ENCODE measurements at places on chromosomes 4 and X.

- no peak for DNase-seq
These were observed 1415.8 kb downstream of the C4orf33 start for GRCh38 chr4:130511776-130512175.

DNA sequence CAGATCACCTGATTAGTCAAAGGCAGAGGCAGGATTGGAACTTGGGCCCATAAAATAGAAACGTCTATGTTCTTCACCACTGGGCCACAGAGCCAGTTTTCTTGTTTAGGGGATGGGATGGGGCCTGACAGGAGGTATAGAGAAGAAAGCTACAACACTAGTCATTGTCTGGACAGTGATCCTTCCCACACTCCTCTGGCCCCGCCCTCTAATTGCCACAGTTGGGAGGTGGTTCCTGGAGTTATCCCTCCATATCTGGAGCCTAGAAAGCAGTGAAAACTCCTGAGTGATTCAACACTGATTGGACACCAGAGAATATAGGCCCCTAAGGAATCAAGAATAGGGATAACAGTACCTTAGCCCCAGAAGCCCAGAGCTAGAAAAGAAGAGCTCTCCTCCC lies 22.9 kb downstream of the RASL11B start:
- DNase-seq = no peak

- DNase-seq = no peak
These were observed 54.6 kb downstream of the PROM1 start for GRCh38 chr4:16029262-16029661.

GRCh38 chr4:139682741-139683151 lies 17.1 kb downstream of the MGST2 start:
- peak; percentile 35 for DNase-seq

DNA sequence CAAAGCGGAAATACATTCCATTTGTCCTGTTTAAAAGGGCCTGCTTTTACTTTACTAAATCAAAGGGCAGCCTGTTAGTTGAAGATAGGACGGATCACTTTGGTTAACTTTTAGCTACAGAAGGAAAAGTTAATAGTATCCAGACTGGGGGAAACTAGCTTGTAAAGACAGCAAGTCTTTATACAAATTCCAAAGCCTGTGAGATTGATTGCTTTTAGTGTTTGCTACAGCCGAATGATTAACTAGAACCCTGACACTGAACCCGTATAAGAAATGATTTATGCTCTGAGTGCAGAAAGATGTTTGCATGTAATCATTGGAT lies 93.4 kb downstream of the FRAS1 start:
- no peak for DNase-seq

DNA sequence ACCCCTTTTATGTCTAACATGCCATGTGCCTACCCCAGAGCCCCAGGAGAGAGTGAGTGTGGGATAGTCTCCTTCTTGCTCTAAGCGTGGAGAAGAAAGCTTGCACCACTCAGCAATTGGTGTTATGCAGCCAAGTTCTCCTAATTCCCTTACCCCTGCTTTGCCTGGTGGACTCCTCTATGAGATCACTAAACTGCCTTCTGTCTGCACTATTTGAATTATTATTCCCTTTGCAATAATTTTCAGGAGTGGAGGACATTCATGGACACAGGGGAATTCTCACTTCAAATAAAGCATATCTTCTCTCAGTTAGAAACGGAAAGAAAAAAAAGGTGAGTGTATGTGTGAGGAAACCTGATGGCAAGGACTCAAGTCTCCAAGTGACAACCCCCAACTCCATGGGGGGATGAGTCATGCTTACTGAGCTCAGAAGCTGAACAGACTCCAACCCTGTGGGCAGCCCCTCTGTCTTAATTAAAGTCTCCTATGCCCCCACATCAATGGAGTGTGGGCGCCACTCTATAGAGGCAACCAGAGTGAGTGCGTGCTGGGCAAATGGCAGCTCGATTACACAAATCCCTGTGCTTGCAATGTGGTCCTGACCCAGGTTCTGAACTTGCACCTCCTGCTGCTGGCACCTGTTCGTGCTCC lies 381.9 kb downstream of the RAB28 start:
- DNase-seq = no peak

DNA sequence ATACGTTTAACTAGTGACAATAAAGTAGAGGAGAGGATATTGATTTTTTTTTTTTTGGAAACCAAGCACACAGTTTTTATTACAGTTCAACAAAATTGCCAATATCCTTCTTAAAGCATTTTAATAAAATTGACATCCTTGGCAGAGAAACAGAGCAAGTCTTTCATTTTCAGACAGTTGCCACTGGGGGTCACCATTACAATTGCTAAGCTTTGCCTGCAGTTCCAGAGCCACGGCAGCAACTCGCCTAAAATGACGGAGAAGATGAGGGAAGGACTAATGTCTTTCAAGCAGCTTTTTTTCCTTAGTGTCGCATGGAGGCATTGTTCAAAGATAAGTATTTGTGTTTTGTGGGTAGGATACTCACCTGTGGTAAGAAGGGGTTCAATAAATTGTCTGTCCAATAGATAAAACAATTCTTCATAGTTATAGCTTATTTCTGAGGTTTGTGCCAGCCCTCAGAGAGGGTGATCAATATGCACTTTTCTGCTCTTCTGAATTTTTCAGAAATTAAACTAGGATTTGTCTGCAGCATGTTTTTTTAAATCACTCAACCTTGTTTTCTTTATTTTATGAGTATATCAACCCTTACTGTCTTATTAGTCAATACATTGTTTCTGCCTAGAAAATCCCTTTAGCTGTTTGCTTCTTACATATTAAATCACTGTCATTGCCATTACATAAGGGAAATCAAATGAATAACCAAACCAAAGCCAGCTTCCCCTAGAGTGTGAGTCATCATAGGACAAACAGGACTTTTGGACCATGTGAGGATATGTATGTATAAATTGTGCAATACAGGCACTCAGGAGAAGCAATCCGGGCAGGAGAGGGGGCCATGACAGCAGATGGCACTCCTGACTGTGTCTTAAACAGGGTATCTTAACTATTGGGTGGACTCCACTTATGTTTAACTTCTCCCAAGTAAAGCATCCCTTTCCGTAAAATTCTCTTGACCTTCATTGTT lies 508.1 kb upstream of the ARX start:
- peak; percentile 2 for DNase-seq

- DNase-seq = no peak
These were observed 243.1 kb upstream of the GPC4 start for GRCh38 chrX:133658293-133658911.

- no peak for DNase-seq
These were observed 27.4 kb downstream of the SEL1L3 start for GRCh38 chr4:25835384-25835783.

GRCh38 chr4:140018931-140019618 lies 134.9 kb downstream of the MAML3 start:
- DNase-seq = no peak

- no peak for DNase-seq
These were observed 110.3 kb downstream of the HMX1 start for GRCh38 chr4:8761167-8761823.

DNA sequence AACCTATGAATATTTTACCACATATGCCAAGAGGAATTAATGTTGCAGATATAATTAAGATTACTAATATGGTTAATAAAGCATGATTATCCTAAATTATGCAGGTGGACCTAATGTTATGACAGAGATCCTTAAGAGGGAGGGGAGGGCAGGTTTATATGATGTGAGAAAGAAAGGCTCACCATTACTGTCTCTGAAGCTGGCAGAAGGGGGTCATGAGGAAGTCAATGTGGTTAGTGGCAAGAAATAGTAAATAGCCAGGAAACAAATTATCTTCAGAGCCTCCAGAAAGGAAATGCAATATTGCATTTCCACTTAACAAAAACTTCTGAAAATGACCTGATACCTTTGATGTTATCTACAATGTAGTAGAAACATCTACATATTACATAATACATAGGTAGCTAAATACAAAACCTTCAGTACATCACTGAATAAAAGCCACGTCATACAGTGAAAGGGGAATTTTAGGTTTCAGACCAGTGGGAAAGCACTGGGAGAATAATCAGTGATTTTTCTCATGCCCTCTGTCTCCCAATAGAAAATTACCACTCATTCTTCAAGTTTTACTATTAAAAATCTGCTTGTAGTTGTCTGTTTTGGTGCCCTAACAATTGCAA lies 609.2 kb downstream of the SPOCK3 start:
- no peak for DNase-seq

DNA sequence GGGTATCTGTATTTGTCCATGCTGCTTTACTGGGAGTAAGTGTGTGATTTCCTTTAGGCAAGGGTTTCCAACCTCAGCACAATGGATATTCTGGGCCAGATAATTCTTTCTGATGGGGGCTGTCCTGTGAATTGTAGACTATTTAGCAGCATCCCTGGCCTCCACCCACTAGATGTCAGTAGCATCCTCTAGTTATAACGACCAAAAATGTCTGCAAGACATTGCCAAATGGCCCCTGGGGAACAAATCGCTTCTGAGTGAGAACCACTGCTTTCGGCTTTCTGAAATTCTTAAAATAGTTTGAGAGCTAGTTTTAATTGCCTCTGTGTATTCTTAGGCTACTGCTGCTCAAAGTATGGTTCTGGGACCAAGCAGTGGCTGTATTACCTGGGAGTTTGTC lies 81.2 kb upstream of the GPM6B start:
- DNase-seq = no peak

DNA sequence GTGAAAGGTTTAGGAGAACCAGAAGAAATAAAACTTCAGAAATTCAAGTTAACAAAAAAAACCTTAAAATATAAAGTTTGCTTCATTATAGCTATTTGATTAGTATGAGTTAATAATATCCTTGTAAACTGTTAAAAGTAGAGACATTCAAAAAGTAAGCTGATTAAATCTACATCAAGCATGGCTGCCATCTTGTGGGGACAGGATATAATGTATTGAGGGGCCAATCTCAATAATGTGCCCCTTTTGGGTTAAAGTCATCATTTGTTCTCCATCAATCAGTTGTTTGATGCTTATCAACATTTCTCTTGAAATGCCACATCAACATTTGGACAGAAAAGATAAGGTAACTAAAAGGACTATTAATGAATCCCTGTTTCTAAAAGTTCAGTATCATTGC lies 4.6 kb upstream of the GRID2 start:
- DNase-seq = no peak

GRCh38 chrX:152638443-152638904 lies 779 bp downstream of the GABRQ start:
- DNase-seq = no peak

GRCh38 chr4:98659106-98659592 lies 738 bp upstream of the TSPAN5 start:
- DNase-seq = no peak

DNA sequence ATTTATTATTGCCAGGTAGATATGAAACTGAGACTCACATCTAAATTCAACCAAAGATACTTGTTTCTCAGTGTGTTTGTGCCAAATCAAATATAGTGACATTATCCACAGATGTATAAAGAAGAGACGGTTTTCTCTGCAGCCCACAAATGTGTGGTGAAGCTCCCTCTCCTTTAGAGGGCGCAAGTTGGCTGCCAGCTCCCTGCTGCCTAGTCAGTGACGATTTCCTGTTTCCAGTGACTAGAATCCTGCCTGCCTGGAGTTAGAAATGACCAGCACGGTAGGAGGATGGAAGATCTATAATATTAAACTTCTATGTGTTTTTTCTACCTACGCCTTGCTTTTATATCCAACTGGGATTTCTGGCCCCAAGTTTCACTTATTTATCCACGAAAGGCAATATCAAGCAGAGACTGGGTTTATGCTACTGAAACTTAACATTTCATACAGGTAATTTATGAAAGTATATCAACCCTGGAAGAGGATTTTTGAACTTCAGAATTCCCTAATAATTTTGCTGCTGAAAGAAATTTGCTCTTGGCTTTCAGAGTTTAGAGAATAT lies 1793.7 kb upstream of the TENM3 start:
- DNase-seq = no peak

DNA sequence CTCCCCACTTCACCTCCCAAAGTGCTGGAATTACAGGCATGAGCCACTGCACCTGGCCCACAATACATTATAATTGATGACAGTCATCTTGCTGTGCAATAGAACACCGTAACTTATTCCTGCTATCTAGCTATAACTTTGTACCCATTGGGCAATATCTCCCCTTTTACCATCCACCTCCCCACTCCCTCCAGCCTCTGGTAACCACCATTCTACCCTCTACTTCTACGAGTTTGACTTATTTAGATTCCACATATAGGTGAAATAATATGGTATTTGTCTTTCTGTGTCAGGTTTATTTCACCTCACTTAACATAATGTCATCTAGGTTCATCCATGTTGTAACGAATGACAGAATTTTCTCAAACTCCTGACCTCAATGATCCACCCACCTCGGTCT lies 8.2 kb upstream of the TEX11 start:
- no peak for DNase-seq

GRCh38 chrX:51737091-51737490 lies 6.2 kb upstream of the GSPT2 start:
- no peak for DNase-seq

DNA sequence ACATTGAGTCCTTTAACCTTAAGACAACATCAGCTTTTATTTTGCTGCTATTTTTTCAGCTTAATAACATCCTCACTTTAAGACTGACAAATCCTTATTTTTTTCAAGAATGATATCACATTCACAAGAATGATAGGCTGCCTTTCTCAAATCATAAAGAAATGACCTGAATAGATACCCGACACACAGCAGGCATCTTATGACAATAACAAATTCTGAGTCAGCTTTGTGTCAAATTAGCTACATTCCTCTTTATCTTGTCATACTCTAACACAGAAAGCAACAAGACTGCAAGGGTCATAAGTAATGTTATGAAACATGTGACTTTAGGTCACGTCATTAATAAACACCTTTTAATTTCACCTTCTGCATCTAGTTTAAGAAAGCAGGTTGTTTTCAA lies 2387.6 kb downstream of the PCDH7 start:
- DNase-seq = no peak

GRCh38 chr4:76197031-76197743 lies 16.4 kb downstream of the SCARB2 start:
- DNase-seq = no peak

DNA sequence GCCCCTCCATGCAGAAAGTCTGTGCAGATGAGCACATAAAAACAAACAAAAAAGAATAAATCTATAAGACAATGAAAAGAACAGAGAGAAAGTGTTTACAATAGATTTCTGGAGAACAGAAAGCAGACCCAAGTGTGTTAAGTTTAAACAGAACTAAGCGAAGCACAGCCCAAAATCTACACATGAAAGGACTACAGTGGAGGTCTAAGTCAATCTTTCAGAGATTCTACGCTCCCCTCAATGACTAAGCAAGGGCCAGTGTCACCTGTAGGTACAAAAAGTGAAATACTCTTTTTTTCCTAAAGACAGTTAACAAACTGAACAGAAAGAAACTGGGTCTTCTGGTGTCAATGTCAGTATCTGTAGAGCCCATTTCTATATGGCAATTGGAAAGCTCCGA lies 18.2 kb downstream of the CLOCK start:
- DNase-seq = no peak

DNA sequence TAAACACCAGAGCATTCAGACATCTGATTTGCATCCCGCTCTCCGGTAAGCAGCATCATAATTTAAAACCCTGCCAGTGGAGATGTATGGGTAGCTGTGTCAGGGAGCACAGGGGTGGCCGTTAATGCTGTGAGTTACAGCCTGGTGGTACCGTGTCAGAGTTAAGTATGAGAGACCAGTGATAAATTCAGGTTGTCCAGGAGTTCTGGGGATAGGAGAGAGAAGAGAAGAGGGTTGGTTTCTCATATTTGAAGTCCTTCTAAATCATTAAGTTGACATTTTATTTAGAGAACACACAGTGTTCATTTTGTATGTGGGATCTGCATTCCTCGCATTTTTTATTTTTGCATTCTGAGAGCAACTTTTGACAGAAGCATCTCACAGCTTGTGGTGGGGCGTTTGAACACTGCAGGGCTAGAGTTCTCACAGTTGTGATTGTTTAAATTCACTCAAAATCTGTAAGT lies 157.6 kb downstream of the DCLK2 start:
- no peak for DNase-seq

- DNase-seq = no peak
These were observed 66.5 kb upstream of the CLCN4 start for GRCh38 chrX:10090319-10090718.
